Astrocyte (in vitro differentiated cells and primary cell): ENCODE measurements at places on chromosomes 3 and 15. TPM values are rescaled to one million over a fixed set of nuclear protein-coding genes. Genes with fewer than 3 reads are reported as not detected.

The RLBP1 gene
- total RNA-seq: not detected in 2 replicates

The DUOXA2 gene
- not detected in 2 replicates for total RNA-seq

The MAP6D1 gene
- total RNA-seq: 4.6 and 4.8 TPM in 2 replicates

The KY gene
- total RNA-seq: 0.11 TPM in 1 of 2 replicates, not detected in the other

The CHRNA3 gene
- total RNA-seq: not detected in 2 replicates

The STARD5 gene
- total RNA-seq: 5.5 and 5.8 TPM in 2 replicates

The C15orf39 gene
- 21.6 and 21.8 TPM in 2 replicates for total RNA-seq

The DPP8 gene
- 25.7 and 29.5 TPM in 2 replicates for total RNA-seq

The TRIM42 gene
- total RNA-seq: not detected in 2 replicates

The PTPRG gene
- 37.8 and 39.6 TPM in 2 replicates for total RNA-seq

DNA sequence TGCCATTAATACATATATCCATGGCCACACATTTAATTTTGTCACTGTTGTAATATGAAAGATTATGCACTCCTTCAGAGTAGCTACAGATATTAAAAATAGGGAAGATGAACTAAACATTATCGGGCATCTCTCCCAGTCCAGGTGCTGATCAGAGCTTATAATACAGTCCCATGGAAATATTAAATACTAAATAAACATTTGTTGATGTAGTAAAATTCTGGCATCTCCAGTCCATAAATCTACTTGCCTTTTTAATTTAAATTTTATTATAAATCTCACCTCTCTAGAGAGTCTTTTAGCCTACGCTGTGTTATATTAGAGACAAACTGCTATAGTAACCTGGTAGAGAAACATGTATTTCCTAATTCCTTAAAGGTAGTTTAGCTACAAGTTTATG lies 297.6 kb downstream of the GRM7 start:
- DNase-seq: no peak

GRCh38 chr3:52057812-52058495 lies 1.6 kb upstream of the DUSP7 start:
- DNase-seq: no peak

DNA sequence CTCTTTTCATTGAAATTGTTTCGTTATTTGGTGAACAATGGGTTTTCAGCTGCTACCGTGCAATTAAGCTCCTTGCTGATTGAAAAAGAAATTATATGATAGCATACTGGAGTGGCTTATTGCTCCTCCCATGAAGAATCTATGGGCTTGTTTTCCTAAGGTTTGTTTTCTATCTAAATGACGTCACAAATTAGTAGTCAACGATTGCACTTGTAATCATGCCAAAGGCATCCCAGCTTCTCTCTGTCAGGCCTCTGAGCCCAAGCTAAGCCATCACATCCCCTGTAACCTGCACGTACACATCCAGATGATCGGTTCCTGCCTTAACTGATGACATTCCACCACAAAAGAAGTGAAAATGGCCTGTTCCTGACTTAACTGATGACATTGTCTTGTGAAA lies 388.0 kb upstream of the LMCD1 start:
- DNase-seq: no peak

- no peak for DNase-seq
These were observed 44.6 kb upstream of the POU1F1 start for GRCh38 chr3:87320756-87321626.

GRCh38 chr3:10438902-10439610 lies 66.3 kb downstream of the ATP2B2 start:
- DNase-seq: no peak

DNA sequence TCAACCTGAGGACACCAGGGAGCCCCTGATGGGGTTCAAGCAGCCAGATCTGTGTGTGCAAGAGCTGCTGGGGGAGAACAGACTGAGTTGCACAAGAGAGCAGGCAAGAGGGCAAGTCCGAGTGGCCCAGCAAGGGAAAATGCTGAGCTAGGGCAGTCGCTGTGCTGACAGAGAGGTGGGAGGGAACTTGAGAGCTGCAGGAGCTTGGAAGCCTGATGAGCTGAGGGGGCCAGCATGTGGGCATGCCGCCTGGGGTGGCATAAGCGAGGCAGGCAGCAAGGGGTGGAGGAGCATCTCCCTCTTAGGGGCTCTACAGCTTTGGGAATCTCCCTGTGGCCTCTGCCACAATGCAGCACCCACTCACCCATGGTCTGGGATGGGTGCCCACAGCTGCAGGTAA lies 4.7 kb upstream of the CORO2B start:
- DNase-seq: no peak

GRCh38 chr3:35335703-35336102 lies 303.6 kb upstream of the ARPP21 start:
- DNase-seq: no peak

- DNase-seq: no peak
These were observed 35.6 kb upstream of the PRR23E start for GRCh38 chr3:127157171-127157828.

DNA sequence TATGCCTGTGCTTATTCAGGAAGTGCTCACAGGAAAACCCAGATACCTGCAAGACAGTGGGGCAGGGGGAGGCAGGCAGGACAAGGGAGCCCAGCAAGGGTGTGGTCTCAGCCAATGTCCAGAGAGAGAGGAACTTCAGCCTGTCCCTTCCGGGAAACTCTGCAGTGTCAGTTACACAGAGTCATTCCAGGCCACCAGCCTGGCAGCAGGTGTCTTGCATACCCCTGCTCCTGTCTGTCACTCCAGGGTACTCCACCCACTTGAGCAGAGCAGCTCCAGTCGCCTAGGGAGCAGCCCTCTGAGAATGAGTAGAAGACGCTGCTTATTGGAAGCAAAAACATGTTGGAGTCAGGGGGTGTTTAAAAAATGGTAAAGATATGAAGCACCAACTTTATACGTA lies 431.2 kb upstream of the RGMA start:
- no peak for DNase-seq

- no peak for DNase-seq
These were observed 192.7 kb upstream of the HES1 start for GRCh38 chr3:193943200-193943599.

- DNase-seq: no peak
These were observed 966.7 kb upstream of the ROBO1 start for GRCh38 chr3:80734483-80734882.

- DNase-seq: peak; percentile 71
These were observed 46.6 kb upstream of the ATP2B2 start for GRCh38 chr3:10551821-10552630.

DNA sequence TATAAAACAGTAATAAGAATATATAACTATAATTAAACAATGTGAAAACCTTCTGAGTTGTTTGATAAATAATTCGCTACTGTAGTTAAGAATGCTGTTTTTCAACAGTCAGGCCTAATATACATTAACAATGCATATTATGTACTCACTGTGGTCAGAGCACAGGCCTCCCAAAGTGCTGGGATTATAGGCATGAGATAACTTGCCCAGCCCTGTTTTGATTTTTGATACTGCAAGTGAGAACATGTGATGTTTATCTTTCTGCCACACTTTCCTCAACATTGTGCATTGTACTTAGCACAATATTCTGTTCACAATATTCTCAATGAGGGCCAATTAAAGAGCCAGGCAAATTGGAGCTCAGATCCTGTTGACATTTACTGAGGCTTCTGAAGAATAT lies 274.5 kb upstream of the RARB start:
- no peak for DNase-seq

- DNase-seq: no peak
These were observed 517 bp downstream of the TMA7 start for GRCh38 chr3:48440590-48440958.

GRCh38 chr3:87203809-87204208 lies 23.3 kb upstream of the CHMP2B start:
- no peak for DNase-seq

DNA sequence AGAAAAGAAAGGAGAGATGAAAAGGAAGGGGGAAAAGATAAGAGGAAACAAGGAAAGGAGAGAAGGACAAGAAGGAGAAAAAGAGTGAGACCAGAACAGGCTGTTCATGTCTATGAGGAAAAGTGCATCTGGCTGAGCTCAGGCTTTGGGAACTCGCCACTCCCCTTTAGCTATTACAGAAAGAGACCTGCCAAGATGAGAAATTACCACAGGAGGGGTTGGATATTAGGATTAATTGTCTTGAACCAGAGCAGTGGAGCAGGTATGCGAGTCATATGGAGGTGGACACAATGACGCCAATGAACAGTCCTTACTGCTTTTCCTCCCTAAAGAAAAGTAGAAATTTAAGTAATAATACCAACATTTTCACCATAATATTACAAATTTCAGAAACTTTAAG lies 577.0 kb upstream of the ARRDC4 start:
- no peak for DNase-seq

DNA sequence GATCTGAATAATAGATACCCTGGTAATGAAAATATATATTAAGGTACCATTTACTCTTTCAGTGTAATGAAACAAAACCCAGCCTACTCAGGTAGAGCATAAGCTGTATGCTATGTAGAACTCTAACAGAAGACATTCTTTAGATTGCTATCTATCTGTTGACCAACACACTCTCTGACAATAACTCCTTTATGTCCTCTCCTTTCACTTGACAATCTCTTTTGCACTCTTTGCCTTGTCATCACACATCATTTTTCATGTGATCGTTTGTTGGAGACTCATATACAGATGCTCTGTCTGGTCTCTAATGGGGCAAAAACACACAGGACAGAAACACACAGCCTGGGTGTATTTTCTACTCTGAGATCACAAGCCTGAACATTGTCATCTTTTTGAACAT lies 35.4 kb upstream of the SUCLG2 start:
- no peak for DNase-seq

DNA sequence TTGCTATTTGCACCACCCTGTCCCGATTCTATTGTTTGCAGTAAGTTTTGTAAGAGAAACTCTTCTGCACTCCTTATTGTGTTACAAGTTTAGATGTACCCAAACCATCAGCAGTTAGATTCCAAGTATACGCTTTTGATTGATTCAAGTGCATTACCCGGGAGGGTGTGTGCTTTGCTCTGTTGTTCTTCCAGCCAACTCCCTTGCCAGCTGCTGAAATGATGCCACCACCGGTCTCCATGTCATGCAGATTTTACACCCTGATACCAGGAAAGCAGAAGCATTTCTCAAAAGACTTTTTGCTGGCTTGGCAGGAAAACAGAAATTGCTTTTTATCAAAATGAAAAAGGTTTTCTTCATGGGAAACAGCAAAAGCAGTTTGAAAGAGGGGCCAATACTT lies 1006.6 kb upstream of the CFAP20DC start:
- DNase-seq: no peak

DNA sequence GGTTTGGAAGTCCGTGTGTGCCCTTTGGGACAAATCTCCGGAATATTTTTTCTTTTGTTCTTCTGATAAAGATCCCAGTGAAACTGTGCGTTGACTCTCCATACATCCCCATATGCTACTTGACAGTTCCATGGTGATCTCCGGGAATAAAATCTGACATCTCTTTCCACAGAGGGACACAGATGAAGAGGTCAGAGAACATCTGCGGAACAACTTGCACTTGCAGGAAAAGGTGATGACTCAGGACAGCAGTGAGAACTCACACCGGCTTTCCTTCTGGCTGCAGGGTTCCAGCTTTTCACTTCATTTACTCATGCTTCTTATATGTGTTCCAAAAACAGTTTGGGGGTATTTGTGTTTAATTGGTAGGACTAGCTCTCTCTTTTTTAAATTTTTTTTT lies 157.5 kb upstream of the CHRM5 start:
- no peak for DNase-seq

DNA sequence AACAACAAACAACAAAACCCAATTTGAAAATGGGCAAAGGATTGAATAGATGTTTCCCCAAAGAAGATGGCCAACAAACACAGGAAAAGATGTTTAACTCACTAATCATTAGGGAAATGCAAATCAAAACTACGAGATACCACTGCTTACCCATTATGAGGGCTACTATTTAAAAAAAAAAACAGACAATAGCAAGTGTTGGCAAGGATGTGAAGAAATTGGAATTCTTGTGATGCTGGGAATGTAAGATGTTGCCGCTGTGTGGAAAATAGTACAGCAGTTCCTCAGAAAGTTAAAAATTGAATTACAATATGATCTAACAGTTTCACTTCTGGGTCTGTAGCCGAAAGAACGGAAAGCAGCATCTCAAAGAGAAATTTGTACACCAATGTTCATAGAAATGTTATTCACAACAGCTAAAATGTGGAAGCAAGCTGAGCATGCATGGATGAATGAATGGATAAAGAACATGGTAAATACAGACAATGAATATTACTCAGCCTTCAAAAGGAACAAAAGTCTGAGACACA lies 121.9 kb downstream of the CHSY1 start:
- DNase-seq: no peak

GRCh38 chr3:192986379-192986778 lies 68.7 kb upstream of the MB21D2 start:
- DNase-seq: no peak

GRCh38 chr3:32972482-32973146 lies 21.2 kb downstream of the CCR4 start:
- no peak for DNase-seq

- DNase-seq: peak; percentile 60
These were observed 18.6 kb downstream of the SSUH2 start for GRCh38 chr3:8625991-8626390.

GRCh38 chr15:77057685-77058084 lies 13.2 kb downstream of the TSPAN3 start:
- DNase-seq: peak; percentile 30

DNA sequence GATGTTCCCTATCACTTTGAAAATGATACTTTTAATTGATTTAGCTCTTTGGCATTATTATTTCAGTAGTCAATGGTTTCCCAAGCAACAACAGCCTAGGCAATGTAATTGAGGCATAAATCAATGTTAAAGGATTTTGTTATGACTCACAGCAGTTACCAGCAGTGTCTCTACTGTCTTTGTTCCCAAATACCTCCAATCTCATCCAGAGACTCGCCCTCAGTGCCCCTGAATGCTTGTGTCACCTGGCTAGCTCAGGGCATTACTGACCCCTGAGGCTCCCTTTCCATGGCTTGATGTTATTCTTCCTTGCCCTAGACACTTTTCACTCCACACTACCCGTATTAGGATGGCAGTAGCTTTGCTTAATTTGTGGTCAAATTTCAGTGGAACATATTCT lies 227.2 kb downstream of the SQOR start:
- DNase-seq: no peak

- DNase-seq: no peak
These were observed 13.1 kb upstream of the SCN5A start for GRCh38 chr3:38662544-38662943.
